Activated T-helper 9 cell treated with anti-CD3 and anti-CD28 coated beads, Interleukin-2, amount 50 U/mL, for 16 hours (primary cell): ENCODE measurements at places on chromosomes 2 and 18.

DNA sequence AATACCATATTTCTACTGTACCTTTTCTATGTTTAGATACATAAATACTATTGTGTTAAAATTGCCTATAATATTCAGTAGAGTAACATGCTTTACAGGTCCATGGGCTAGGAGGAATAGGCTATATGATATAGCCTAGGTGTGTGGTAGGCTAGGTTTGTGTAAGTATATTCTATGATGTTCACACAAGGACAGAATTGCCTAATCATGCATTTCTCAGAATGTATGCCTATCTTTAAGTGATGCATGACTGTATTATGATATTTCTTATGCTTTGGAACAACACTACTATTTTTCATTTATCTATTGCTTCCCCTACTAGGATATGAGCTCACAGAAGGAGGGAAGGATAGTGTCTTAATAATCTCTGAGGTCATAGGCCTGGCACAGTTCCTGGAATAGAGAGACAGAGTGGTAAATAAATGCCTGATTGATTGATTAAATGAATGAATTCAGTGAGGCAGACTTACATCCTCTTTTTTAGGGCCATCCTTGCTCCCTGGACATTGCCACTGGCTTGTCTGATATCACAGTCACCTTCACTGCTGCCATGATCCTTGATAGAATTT lies 121.0 kb downstream of the MYO3B start:
- no peak for DNase-seq

GRCh38 chr2:20065885-20066602 lies 14.6 kb upstream of the LAPTM4A start:
- DNase-seq = no peak

- no peak for DNase-seq
These were observed 116.0 kb downstream of the MTX2 start for GRCh38 chr2:176385219-176385759.

- DNase-seq = no peak
These were observed 347.9 kb downstream of the MEIS1 start for GRCh38 chr2:66782780-66783361.
